A549 (cell line): ENCODE measurements at places on chromosomes 3 and 15.

GRCh38 chr3:124650798-124651197 is 79.5 kb upstream of the UMPS start:
- no peak for DNase-seq

- peak; percentile 42 for DNase-seq
Measured at GRCh38 chr3:37862219-37862902, 681 bp downstream of the CTDSPL start.

DNA sequence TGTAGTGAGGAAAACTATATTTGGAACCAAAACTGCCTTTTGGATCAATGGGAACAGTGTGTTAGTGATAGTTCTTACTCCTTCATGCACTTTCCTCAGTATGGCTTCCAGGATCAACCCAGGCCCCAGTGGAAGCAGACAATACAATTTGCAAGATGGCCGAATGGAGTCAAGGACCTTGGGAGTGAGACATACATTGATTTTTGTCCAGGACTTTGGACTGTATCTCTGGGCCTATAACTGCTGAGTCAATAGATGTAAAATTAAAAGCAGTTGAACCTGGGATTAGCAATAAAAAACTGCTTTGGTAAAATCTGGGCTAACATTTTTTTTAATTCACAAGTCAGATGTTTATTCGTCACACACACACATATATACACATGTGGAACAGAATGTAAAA is 1.8 kb downstream of the ARRDC4 start:
- DNase-seq, result no peak

GRCh38 chr3:45269952-45270351 is 43.9 kb upstream of the TMEM158 start:
- DNase-seq, result no peak

- no peak for DNase-seq
Measured at GRCh38 chr3:192883512-192883911, 34.1 kb downstream of the MB21D2 start.
